Ascending aorta (tissue), 2 donors: ENCODE measurements at places on chromosomes 12 and 14. TPM values are rescaled to one million over a fixed set of nuclear protein-coding genes. Genes with fewer than 3 reads are reported as not detected.

DNA sequence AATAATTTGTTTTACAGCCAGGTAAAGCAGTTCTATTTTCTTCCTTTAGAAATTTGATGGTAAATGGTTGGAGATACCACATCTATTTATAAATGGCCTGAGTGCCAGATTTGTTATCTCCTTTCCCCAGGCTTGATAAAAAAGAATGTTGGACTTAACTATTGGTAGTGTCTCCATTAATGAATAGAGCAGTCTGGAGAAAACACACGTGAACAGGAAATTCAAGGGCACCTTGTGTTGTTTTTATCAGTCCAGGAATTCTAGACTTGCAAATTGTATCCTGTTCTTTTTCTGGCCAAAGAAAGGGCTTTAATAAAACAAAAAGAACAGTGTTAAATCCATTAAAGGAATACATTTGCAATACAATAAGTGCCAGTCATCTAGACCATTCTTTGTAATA lies 40.8 kb upstream of the BMAL2 start:
- no peaks in the 10 kb centered on the region for H3K27me3 ChIP-seq
- H3K4me3 ChIP-seq, result peak overlapping the region; percentile 1
- no peaks in the 10 kb centered on the region for H3K36me3 ChIP-seq
- H3K27ac ChIP-seq, result peak overlapping the region; percentile 90
- peaks cover 16% of the 10 kb centered on the region for H3K4me1 ChIP-seq

KRT7 gene
- total RNA-seq, result 153 TPM

KRT73 gene
- not detected for total RNA-seq

DNA sequence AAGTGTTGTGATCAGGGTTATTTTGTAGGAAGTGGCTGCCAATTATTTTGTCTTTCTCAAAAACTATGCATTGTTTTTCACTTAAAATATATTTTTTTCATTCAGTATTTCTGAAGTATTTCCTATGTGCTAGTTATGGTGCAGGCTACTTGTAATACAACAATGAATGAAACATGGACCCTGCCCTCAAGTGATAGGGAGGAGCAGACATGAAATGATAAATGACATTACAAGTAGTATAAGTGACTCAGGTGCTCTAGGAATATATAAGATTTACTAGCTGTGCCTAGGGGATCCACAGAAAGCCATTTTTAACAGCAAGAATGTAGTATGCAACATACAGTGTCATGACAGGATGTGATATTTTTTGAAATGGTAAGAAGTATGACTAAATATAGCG lies 65.3 kb downstream of the TTLL5 start:
- no peak overlapping the region for H3K4me3 ChIP-seq
- no peak for DNase-seq
- H3K36me3 ChIP-seq, result no peaks in the 10 kb centered on the region
- no peaks in the 10 kb centered on the region for H3K27me3 ChIP-seq
- H3K27ac ChIP-seq, result no peak overlapping the region
- no peaks in the 10 kb centered on the region for H3K4me1 ChIP-seq
